Activated CD4-positive, CD25-positive, alpha-beta regulatory T cell (primary cell): ENCODE measurements at places on chromosomes 5 and 9.
A peak's percentile ranks its signal among the peaks of the same experiment; 100 is the strongest.

- no peak for DNase-seq
Measured at GRCh38 chr9:687994-688393, 153.5 kb upstream of the DMRT1 start.

DNA sequence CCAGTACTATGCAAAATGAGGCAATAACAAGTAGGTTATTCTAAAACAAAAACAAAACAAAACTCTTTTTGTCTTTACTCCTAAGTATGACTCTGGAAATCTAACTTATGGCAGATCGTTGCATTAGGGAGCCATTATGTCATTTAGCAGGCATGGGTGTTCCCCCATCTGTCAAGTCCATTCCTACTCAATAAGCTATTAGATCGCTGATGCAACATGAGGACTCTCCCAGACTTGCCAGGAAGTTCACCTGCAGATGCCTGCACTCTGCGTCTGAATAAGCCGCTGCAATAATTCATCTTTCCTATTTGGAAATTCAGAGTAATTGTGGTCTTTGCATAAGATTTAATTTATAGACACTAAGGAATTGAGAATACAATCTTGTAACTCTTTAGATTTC is 585.0 kb downstream of the KIF4B start:
- DNase-seq: no peak

GRCh38 chr9:135032041-135032835 is 55.2 kb upstream of the OLFM1 start:
- DNase-seq: no peak

DNA sequence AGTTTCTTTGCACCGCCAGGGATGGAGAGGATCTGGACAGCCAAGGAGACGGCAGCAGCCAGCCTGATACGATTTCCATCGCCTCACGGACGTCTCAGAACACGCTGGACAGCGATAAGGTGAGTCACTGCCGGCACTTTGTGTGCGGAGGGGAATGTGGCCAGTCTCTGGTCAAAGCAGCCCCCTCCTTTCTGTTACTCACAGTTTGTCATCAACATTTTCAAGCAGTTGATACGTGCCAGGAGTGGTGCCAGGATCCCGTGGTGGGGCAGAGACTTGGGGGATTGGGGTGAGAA is 175.1 kb upstream of the OTULINL start:
- no peak for DNase-seq

DNA sequence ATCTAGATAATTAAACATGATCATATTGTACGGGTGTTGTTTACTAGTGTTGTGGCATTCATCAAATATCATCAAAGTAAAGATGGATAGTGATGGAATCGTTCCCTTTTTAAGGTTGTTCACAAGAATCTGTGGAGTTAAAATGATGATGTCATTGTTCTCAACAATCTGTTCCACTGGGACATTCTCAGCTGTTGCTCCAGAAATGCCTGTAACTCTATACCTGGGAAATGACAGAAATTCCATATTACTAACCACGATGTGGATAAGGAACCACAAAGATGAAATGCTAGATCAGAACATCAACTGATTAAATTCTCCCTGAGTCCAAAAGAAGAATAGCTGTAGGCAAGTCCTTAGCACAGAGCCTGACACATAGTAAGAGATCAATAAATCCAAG is 38.0 kb downstream of the RIGI start:
- no peak for DNase-seq

DNA sequence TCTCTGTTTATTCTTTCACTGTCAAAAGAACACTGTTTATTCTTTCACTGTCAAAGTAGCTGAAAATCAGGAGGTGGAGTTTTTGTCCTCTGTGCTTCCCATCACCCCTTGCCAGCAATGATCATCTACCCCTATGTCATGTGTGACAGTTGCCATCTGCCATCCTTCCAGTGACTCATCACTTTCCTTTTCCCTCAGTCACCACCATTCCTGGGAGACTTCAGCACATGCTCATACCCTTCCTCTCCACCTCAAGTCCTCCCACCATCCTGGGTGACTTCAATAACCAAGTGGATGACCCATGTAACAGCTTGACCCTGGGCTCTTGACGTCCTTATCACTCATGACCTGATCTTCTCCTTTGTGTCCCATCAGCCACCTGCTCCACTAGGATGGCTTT is 43.3 kb upstream of the RASEF start:
- DNase-seq: no peak

GRCh38 chr9:20729523-20729922 is 45.5 kb downstream of the FOCAD start:
- no peak for DNase-seq

GRCh38 chr5:142181547-142182163 is 73.1 kb downstream of the NDFIP1 start:
- DNase-seq: no peak

GRCh38 chr9:2824564-2824963 is 19.3 kb downstream of the PUM3 start:
- DNase-seq: no peak

- no peak for DNase-seq
Measured at GRCh38 chr5:123279136-123279535, 144.1 kb downstream of the CEP120 start.

- DNase-seq: no peak
Measured at GRCh38 chr5:143037071-143037470, 266.9 kb downstream of the ARHGAP26 start.

DNA sequence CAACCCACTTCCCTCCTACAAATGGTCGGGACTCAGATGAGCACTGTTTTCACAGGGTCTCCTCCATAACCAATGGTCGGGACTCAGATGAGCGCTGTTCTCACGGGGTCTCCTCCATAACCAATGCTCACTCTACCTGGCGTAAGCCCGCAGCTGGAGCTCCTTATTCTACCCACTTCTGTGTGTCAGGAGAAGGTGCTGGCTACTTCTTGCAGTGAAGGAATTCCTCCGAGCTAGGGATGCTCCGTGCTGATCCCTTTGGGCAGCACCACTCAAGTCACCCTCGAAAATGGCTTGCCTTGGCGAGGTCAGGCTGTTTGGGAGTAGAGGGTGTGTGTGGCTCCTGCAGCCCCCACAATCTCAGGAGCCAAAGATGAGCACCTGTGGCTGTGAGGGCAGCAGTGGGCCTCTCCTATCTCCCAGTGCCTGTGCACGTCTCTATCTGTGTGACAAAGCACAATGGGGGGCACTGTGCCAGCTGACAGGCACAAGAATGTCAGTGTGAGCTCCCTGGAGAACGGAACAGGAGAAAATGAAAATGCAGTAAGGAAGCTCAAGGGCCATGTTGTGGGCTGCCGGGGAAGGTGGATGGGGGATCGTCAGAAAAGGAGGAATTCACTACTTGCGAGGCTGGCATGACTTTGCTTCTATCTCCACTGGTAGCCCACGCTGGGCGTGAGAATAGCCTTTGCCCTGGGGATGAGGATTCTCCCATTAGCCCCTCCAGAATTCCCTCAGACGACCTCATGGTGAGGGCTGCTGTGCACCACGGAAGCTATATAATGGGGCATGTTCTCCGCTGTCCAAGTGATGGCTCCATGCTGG is 3.9 kb upstream of the BTNL9 start:
- DNase-seq: no peak

GRCh38 chr5:14424011-14424685 is 157.4 kb upstream of the OTULINL start:
- DNase-seq: no peak

DNA sequence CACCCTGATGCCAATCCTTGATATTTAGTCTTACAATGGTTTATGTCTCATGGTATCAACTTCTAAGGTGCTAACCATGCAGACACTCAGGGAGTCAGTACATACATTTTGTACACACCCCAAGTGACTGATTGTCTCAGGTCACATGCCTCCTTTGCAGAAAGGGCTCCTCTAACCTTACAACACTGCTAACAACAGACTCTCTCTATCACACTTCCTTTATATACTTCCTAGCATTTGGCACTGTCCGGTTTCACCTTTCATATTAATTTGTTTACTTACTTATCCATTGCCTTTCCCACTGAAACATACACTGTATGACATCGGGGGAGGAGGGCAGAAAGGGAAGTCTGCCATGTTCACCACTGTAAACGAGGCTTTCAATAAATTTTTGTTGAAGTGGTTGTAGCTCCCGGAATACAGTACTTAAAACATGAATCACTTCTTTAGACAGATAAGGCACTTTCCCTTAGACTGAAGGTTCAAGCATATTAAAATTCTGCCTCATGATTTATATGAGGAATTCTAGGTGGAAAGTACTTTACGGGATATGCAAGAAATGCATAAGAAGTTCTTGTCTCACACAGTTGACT is 20.6 kb downstream of the EMB start:
- DNase-seq: no peak

- DNase-seq: no peak
Measured at GRCh38 chr9:109133533-109133932, 13.8 kb upstream of the TMEM245 start.

GRCh38 chr5:56569076-56569475 is 246.3 kb upstream of the MAP3K1 start:
- no peak for DNase-seq

DNA sequence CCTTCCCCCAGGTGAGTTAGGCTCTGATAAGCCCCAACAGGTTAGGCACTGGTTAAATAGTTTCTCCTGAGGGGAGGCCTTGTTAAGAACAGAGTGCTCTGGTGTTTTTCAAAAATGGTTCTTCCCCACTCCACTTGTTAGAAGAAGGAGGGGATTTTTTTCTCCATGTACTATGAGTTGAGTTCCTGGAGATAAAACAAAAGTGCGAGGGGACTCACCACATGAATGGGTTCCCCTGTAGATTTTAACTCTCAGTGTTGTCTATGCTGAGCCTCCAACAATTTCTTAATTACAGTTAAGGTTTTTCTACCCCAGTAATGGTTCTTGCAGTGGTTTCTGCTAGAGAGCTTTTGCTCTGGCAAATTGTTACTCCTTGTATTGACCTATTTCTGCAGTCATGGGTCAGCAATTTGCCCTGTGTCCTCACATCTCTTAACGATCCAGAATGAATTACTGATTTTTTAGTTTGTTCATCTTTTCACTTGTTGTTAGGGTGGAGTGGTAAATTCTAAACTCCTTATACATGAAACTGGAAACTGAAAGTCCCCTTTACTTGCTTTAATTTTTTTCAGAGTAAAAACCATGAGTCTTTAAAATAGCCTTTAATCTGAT is 44.4 kb downstream of the SCAMP1 start:
- DNase-seq: no peak

DNA sequence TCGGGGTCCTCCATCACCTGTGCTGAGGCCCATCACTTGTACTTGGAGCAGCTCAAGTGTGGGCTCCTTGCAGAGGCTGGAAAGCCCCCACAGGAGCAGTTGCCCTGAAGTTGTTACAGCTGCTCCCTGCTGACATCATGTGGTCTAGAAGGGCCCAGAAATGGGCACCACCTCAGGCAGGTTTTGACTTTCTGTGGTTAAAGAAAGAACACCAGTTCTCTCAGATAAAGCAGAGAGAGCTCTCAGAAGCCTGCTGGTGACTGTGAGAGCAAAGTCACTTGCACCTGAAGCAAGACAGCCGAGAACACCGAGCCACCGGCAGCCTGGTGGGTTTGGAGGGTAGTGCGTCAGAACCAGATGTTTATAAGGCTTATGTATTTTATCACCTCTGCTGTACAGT is 70.4 kb downstream of the MVB12B start:
- peak; percentile 30 for DNase-seq

GRCh38 chr5:133734916-133735315 is 122.6 kb upstream of the FSTL4 start:
- DNase-seq: no peak

DNA sequence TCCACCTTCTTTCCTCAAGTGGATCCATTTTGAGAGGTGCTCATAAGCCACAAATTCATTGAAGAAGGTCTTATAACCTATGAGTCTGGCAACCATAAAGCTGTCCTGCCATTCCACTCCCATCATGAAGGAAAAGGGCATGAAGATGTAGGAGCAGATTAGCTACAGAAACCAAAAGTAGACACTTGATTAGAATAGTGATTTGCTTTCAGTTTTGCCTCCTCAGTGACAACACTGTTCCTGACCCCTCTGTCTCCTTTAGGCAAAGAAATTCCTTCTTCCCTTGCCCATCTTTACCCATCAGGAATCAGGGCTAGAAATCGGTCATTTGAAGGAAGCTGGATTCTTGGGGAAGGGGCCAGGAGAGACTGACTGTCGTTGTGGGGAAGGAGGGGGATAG is 55.2 kb downstream of the SLC28A3 start:
- no peak for DNase-seq

DNA sequence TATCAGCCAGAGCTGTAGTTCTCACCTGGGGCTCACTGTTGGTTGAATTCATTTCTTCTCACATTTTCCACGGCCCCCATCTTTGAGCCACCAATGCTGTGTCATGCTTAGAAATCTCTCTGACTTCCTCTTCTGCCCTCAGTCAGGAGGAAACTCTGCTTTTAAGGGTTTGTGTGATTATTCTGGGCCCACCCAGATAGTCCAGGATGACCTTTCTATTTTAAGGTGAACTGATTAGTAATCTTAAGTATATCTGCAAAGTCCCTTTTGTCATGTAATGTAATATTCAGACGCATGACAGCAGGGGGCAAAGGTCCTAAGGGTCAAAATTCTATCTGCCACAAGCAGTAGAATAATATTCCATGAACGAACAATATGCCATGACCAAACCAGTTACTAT is 88.4 kb downstream of the AK8 start:
- DNase-seq: no peak

- no peak for DNase-seq
Measured at GRCh38 chr5:79974886-79975285, 16.2 kb downstream of the MTX3 start.

GRCh38 chr5:23763170-23763569 is 255.8 kb downstream of the PRDM9 start:
- no peak for DNase-seq

DNA sequence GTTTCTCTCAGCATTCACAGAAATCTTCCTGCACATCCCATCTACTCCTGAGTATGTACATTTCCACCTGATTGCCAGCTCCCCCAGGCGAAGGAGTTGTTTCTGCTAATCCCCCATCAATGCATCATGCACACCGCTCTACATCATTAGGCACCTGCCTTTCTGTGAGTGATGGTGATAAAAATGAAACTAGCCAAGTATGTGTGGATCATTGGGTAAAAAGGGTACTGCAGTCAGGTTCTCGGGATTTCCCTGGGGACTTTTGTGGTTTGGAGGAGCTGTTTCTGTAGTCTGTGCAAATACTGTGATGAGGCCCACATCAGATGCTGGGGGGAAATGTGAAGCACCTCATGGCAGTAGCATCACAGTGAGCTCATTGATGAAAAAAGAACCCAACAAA is 30.4 kb downstream of the CAMK4 start:
- DNase-seq: no peak

DNA sequence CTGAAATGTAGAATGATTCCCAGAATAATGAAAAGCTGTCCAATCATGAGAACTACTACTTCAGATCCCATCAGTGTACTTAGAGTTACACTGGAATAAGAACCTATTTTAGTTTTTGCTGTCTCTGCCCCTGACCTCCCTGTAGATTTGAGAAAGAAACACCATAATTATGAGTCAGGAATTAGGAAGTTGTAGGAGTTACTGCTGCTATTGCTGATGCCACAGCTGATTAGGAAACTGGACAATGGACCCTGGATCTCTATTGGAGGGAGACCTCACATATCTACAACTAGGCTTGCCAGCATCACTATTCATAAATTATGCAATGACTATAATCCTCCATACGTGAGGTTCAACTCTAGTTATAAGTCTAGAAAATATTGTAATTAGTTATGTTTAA is 48.8 kb upstream of the EDIL3 start:
- no peak for DNase-seq

- no peak for DNase-seq
Measured at GRCh38 chr9:14500705-14501104, 186.8 kb upstream of the NFIB start.
